GM06990 (cell line): ENCODE measurements at places on chromosomes 3 and 15.

GRCh38 chr15:31228980-31229826 is 97.4 kb upstream of the KLF13 start:
- peak; percentile 85 for DNase-seq

DNA sequence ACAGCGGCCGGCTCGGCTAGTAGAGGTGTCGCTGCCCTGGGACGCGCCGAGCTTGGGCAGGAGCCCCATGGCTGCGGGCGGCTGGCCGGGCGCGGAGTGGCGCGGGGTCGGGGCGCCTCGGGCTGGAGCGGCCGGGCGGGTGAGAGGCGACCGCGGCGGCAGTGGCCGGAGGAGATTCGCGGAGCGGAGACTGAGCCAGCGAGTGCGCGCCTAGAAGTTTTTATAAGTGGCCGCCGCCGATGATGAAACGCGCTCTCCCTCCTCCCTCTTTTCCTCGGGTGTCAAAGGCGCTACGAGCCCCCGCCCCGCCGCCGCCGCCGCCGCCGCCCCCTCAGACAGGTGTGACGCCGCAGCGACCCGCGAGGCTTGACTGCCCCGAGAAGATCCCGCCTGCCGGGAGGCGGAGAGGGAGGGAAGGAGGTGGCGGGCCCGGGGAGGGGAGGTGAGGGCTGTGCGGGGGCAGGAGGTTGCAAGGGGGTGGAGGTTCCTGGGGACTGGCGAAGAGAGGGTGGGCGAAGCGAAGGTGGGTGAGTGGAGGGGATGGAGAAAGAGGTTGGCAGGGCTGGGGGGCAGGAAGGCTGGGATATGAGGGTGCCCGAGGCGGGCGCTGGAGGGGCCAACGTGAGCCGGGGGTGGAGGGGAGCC is at the start of gene SLCO2A1:
Gene SLCO2A1 (minus strand): TSS at position 192 of the 645 bp plus-strand sequence. CDS start 123 bp downstream, at position 69.
- DNase-seq = no peak

GRCh38 chr3:98240131-98240530 is 23.9 kb upstream of the OR5H6 start:
- DNase-seq = no peak

- DNase-seq = no peak
Measured at GRCh38 chr3:194998417-194998816, 272.5 kb downstream of the XXYLT1 start.

GRCh38 chr3:127789990-127790881 is 32.1 kb downstream of the MGLL start:
- no peak for DNase-seq

DNA sequence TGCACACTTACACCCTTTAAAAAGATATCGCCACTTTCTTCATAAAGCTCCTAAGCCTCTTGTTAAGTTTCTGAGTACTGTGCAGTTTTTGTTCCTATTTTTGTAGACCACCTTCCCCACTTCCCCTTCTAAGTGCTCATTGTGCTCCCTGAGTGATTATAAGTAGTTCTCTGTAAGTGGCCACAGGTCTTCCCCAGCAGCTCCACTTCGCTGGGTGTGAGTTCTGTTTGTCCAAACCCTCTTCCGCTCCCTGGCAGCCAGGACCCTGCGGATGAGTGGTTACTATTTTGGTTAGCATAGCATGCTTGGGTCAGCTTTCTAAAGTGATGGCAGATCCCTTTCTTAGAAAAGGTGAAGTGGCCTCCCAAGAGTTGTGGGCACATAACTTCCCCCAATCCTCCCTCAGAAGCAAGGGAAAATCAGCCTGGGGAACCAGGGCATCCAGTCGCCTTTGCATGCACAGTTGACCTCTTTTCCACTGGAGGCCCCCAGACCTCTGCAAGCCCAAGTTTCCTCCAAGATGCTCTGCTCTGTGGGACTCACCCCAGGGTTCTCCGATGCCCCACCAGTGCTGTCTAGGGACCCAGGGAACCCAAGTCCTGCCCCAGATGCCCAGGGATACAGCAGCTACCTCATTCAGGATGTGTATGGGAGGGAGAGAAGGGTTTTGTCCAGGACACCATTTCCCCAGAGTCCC is 69.6 kb downstream of the ATP10A start:
- no peak for DNase-seq
